ENCODE measurements at places on chromosomes 13 and 19. TPM values are rescaled to one million over a fixed set of nuclear protein-coding genes. Genes with fewer than 3 reads are reported as not detected.

CAMSAP3 gene
- total RNA-seq = under 0.01 TPM

KIR2DL4 gene
- not detected for total RNA-seq

IZUMO2 gene
- not detected for total RNA-seq

LRRC4B gene
- total RNA-seq = under 0.01 TPM

BEST2 gene
- total RNA-seq = not detected

RFPL4AL1 gene
- total RNA-seq = 0.22 TPM

CEACAM21 gene
- total RNA-seq = 6.8 TPM

ADAMTSL5 gene
- total RNA-seq = not detected

CEACAM16 gene
- total RNA-seq = not detected

CCNA1 gene
- total RNA-seq = 9.8 TPM

RDH8 gene
- not detected for total RNA-seq

CFAP97D2 gene
- total RNA-seq = not detected

ZNF471 gene
- 0.65 TPM for total RNA-seq

WASF3 gene
- 21.2 TPM for total RNA-seq

KLF5 gene
- 1.8 TPM for total RNA-seq

ZNF442 gene
- 2.8 TPM for total RNA-seq

ALOX5AP gene
- total RNA-seq = not detected

NLRP9 gene
- not detected for total RNA-seq

HPN gene
- under 0.01 TPM for total RNA-seq
